ENCODE measurements at places on chromosomes 3 and 15.

GRCh38 chr15:81194723-81195122 lies 2.0 kb upstream of the IL16 start:
- DNase-seq, result no peak

DNA sequence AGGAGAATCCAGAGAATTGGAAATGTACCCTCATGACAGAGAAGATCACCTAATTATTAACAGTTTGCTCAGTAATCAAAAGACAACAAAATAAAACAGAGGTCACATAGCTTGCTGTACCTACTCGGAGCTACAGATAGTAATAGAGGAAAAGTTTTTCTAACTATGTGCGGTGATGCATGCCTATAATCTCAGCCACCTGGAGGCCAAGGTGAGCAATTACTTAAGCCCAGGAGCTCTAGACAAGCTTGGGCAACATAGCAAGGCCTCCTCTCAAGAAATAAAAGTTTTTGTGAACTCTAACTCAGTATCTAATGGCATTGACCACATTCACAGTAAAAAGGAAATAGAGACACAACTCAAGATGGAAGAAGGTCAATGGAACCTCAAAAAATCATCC lies 243.6 kb downstream of the ATP8B4 start:
- no peak for DNase-seq

GRCh38 chr15:81752546-81752942 lies 293.3 kb downstream of the MEX3B start:
- DNase-seq, result peak; percentile 36

- DNase-seq, result no peak
Observed at GRCh38 chr3:10192953-10193691, 28.4 kb downstream of the IRAK2 start.

DNA sequence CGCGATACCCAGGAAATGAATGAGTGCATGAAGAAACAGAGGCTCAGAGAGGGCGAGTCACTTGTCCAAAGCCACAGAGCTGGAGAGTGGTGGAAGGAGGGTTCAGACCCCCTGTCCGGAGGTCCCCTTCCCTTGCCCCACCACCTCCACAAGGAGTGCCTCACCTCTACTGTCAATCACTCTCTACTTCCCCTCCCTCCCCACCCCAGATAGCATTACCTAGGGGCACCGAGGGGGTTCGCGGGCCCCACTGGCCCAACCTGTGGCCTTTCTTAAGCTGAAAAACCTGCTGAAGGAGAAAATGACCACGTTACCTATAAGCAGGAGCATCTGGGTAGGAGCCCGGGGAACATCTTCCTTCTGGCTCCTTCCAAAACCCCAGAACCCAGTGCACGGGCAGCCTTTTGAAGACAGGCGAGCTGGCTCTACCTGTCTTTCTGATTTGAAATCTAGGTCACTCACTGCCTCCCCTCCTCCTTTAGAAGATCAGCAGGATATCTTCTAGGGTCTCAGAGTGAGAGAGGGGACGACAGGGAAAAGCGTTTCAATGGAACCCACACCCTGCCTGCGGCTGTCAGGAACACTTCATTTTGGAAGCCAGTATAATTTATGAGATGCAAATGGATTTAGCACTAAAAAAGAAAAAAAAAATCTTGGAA lies 89.9 kb upstream of the MEF2A start:
- no peak for DNase-seq

Data from hippocampal formation (tissue), 2 donors.